Type B pancreatic cell (in vitro differentiated cells): ENCODE measurements at places on chromosomes 4 and X.

GRCh38 chr4:102503301-102503746 lies 2.2 kb downstream of the NFKB1 start:
- no peak for DNase-seq

DNA sequence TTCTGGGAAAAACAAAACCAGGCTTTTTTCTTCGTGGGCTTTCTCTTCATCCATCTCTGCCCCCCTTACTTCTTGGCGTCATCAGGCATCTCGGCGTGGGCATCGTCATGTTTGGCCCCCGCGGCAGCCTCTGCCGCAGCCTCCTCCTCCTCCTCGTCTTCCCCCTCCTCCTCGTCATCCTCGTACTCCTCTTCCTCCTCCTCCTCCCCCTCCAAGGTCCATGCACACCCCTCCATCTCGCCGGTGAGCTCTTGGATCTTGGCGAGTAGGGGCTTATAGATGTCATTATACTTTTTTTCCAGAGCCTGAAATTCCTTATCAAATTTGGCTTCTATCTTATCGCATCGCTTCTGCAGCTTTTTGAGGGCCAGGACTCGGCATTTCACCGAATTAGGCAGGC lies 488 bp downstream of the NAP1L5 start:
- no peak for DNase-seq

DNA sequence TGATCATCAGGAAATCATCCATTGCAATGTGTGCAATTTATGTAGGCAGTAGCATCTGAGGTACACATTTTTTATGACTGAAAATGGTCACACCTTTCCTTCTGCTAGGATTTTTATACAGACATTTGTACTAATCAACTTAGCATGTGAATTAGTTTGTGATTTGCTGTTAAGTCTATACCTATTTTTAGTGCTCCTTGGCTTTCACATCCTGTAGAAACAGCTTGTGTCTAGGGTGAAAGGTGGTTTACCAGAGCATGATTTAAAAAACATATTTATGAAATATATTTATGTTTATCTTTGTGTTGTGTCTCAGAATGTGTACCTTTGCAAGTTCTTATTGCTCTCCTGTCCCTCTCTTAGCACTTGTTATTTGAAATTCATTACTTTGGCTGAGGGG lies 916.0 kb downstream of the TECRL start:
- no peak for DNase-seq

DNA sequence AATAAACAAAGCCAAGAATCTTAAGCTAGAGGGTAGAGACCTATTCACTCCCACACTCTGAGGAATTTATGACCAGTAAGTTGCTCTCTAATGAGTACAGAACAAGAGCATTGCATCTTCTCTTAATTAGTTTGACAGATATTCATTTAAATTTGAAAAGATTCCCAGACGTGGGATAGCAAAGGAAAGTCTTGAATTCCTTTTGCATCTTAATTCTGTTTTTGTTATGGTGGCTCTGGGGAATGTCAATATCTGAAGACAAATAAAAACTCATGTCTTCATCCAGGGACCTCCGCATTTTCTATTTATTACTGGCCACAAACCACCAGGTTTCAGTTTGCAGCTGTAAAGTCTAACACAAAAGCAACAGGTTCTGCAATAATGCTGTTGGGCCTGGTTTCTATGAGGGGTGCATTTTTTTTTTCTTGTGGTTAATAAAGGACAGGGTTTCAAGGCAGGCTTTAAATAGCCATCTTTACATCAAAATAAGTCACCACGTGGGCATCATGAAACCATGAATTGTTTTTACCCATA lies 172.3 kb downstream of the SHROOM3 start:
- no peak for DNase-seq

GRCh38 chr4:87188048-87188447 lies 32.4 kb downstream of the KLHL8 start:
- DNase-seq, result no peak

- no peak for DNase-seq
Measured at GRCh38 chrX:31038575-31039326, 33.1 kb downstream of the FTHL17 start.

- no peak for DNase-seq
Measured at GRCh38 chr4:8542776-8543525, 37.2 kb upstream of the GPR78 start.

GRCh38 chrX:42195506-42195905 lies 272.2 kb upstream of the CASK start:
- no peak for DNase-seq

GRCh38 chr4:171281359-171281758 lies 531.8 kb upstream of the GALNTL6 start:
- DNase-seq, result no peak

- DNase-seq, result no peak
Measured at GRCh38 chrX:132609362-132609848, 120.6 kb upstream of the MBNL3 start.

- peak; percentile 63 for DNase-seq
Measured at GRCh38 chr4:2832309-2832980, 11.2 kb upstream of the ADD1 start.

- DNase-seq, result no peak
Measured at GRCh38 chr4:148770377-148770776, 328.2 kb upstream of the NR3C2 start.

DNA sequence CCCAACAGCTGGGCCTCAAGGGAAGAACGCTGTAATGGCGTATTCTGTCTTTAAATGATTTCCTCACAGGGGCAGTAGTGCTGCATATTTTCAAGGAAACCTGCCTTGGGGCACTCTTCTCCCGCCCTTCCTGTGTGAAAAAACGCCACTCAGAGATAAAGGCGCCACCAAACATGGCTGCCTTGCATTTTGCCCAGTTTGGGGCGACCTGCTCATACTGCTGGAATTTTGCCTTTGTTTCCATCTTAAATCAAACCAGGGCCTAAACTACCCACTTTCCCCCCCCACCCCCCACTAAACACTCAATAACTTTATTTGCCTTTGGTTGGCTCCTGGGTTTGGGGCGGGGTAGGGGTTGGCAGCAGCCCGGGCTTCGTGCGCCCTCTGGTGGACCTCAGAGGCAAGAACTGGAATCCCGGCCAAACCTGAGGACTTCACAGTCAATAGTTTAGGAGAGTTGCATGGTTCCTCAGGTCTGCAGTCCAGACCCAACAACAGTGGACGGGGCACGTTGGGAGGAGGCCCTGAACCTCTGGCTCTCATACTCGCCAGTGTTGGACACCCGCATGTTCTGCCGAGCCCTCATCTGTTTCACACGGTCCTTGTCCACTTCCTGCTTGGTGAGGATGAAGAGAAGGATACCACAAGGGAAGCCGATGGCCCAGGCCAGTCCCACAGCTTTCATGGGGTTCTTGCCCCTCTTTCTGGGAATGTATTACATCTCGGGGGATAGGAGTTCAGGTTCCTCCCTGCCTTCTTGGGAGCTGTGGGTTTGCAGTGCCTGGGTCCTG lies 220.1 kb upstream of the STK26 start:
- no peak for DNase-seq

- DNase-seq, result no peak
Measured at GRCh38 chr4:7865533-7865932, 74.1 kb downstream of the AFAP1 start.

- DNase-seq, result peak; percentile 95
Measured at GRCh38 chrX:73943693-73944562, 360.1 kb upstream of the ZCCHC13 start.

- peak; percentile 64 for DNase-seq
Measured at GRCh38 chr4:8316251-8316771, 46.8 kb downstream of the HTRA3 start.

DNA sequence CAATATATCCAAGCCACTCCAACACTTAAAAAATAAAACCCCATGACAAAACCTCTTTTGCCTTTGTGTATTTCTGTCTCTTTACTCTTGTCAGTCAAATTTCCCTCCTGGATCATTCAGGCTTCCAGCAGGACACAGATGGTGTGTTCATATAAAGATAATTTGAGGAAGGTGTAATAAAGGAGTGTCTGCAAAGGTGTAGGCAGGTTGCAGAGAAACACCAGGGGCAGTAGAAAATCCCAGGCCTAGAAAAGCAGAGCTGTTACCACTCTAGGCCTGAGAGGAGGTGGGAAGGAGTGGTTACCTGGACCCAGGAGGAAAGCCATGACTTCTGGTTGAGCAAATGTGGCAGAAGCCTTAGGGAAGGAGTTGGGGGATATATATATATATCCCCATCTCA lies 28.8 kb downstream of the CHRNA9 start:
- DNase-seq, result no peak

DNA sequence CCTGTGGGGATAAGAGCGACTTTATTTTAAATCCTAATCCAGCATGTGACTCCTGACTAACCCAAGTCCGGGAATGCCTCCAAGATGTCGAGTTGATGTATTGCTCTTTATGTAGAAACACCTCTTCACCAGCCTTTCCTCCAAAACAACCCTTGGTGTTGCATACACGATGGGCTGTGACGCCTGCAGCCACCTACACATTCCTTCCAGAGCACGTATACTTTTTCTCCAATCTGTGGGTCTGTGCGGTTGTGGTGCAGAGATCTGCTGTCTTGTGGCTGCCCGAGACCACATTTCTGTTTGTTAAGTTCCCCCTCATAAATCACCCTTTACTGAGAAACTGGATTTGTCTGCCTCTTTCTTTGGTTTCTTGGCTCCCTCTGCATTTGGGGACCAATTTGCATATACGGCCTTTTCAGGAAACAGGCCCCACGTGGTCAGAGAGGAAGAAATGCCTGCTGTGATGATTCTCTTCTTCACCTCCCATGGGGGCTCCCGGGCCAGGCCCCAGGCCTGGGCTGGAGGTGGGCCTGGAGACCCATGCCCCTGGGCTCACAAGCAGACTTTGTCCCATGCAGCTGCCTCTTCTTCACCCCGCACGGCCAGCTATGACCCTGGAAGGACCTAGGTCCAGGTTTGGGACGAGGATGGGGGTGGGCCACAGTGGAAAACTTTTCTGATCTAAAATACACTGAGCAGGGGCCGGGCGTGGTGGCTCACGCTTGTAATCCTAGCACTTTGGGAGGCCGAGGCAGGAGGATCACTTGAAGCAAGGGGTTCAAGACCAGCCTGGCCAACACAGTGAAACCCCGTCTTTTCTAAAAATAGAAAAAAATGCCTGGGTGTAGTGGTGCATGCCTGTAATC lies 21.4 kb upstream of the AFAP1 start:
- no peak for DNase-seq

DNA sequence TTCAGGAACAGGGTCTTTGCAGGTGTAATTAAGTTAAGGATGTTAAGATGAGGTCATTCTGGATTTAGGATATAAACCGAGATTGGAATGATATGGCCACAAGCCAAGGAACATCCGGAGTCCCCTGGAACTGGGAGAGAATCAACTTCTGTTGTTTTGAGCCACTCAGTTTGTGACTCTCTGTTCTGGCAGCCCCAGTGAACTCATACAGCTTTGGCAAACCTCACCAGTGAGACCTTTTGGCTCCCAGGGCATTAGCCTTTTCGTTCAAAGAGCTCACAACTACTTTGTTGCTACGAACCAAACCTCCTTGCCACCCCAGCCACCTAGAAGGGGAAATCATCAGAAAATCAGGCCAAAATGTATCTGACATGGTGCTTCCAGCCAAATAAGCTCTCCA lies 80.4 kb downstream of the MTMR1 start:
- no peak for DNase-seq

DNA sequence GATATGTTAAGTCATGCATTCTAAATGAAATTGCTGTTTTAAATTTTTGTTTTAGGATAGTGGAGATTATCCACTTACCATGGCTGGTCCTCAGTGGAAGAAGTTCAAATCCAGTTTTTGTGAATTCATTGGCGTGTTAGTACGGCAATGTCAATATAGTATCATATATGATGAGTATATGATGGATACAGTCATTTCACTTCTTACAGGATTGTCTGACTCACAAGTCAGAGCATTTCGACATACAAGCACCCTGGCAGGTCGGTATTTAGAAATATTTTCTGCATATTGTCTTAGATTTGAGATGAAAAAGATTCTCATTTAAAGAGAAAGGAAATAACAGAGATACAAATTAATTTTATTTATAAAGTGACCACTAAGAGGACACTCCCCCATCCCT lies 83.6 kb downstream of the STAG2 start:
- DNase-seq, result no peak

DNA sequence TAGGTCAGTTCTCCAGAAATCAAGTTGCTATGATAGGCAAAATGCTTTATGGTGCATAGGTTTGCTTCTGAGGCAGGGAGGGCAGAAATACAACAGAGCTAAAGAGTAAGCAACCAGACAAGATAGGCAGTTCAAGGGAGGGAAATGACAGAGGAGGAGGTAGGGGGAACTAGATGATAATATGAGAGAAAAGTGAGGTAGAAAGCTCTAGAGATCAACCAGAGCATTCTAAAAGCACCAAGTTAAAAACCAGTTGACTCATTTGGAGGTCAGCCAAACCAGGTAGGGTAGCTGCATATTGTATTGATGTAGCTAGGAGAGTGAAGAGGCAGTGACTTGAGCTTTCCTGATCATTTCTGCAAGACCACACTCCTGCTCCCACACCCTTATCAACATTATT lies 49.0 kb upstream of the SLC16A2 start:
- no peak for DNase-seq

DNA sequence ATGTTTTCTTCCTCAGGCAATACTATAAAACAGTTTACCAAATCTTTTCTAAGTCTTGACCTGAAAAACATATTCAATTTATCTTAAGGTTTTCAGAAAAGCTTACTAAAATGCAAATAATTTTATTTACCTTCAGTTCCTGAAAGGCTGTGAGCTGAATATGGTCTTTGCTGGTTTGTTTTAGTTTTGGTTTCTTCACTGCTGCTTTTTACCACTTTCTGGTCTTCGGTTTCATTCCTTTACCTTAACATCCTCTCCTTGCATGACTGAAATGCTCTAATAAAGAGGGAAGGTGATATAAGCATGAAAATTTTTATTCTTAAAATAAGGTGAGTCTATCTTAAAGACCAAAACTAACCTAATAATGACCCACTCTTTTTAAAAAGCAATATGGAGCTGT lies 97.1 kb upstream of the NRK start:
- no peak for DNase-seq

- DNase-seq, result no peak
Measured at GRCh38 chr4:19327364-19327763, 924.3 kb upstream of the SLIT2 start.

DNA sequence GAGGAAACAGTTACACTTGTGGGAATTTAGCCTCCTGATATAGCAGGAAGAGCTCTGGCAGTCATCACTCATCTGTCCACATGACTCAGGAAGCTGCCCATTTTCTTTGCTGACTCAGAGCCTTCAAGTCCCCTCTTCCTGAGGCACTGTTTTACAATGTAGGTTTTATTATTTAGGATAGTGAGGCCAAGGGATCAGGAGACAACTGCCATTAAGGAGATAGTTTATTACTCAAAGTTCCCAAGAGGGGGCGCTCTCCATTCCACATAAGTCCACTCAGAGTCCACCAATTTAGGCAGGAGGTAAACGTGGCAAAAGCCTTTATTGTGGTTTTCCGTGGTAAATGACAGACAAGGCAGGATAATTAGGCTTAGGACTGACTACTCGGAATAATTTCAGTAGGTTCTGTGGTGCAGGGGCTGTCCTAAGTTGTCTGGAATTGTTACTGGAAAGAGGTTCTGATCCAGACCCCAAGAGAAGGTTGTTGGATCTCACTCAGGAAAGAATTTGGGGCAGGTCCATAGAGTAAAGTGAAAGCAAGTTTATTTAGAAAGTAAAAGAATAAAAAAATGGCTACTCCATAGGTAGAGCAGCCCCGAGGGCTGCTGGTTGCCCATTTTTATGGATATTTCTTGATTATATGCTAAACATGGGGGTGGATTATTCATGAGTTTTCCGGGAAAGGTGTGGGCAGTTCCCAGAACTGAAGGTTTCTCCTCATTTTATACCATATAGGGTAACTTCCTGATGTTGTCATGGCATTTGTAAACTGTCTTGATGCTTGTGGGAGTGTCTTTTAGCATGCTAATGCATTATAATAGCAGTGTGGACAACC lies 96.0 kb upstream of the RAB40AL start:
- no peak for DNase-seq
